Astrocyte (in vitro differentiated cells and primary cell): ENCODE measurements at places on chromosomes 7 and 10.

DNA sequence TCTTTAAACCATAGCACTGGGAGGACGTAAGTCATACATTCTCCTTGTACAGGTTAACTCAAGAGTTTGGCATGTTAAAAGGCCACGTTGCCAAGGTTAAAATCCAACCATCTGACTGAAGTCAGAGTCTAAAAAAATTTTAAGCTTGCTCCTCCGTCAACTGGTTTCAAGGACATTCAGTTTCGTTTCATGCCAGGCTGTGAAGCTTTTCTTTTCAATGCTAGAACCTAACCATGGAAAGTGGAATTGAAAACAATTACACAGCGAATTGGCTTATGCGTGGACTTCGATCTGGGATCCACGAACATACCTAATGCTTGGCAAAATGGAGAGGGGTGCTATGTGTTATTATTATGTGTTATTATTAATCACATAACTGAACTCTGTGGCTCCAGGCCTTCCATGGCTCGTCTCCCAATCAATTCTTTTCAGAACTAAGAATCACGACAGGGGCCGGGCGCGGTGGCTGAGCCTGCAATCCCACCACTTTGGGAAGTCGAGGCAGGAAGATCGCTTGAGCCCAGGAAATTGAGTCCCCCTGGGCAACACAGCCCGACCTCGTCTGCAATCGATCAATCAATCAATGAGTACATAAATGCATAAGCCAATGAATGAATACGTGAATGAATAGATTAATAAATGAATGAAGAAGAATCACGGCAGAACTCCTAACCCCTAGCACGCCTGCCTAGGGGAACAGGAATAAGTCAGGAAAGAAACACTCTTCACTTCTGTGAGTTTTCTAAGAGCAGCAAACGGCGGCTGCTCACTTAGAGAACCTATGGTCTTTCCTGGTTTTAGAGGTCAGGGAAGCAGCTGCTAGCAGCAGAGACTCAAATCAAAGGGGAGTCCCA lies 733 bp upstream of the ARL5B start:
- DNase-seq, result peak; percentile 71

GRCh38 chr10:132098539-132099388 lies 33.0 kb downstream of the JAKMIP3 start:
- no peak for DNase-seq

DNA sequence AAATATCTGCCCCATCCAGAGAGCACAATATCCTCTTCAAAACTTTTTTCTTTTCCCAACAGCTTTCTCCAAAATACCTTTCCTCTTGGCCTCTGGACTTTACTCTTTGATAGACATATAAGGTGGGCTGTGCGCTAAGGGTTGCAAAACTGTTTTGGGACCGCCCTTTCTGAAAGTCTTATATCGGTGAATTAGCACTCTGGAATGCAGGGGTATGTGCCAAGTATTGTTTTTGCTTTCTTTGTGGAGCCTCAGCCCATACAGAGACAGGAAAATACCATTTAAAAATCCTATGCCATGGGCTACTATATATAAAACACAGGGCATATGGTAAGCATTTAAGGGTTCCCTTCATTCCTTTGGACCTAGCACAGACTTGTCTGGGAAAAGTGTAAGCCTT lies 37.7 kb downstream of the PPP1R17 start:
- peak; percentile 19 for DNase-seq

DNA sequence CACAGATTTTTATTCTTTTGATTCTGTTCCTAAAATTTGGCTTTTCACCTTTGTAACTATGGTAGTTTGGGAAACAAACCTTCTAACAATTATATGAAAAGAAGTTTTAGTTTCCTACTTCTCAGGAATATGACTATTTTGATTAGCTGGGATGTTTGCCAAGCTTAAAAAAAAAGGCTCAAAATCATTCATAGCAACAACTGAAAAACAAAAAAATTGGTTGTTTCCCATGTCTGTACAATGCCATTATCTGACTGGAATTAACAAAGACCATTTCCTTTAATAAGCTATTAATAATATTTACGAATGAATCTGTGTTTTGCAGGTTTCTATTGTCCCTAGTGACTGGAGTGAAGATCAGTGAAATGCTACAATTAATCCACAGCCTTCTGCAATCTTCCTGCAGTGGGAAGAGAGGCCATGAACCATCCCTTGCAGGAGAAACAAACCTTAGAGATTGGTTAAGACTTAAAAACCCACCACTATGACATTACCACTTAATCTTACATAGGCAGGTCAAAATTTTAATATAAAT lies 4.2 kb downstream of the PURB start:
- no peak for DNase-seq

GRCh38 chr7:57423768-57424167 lies 26.2 kb upstream of the ZNF716 start:
- no peak for DNase-seq

DNA sequence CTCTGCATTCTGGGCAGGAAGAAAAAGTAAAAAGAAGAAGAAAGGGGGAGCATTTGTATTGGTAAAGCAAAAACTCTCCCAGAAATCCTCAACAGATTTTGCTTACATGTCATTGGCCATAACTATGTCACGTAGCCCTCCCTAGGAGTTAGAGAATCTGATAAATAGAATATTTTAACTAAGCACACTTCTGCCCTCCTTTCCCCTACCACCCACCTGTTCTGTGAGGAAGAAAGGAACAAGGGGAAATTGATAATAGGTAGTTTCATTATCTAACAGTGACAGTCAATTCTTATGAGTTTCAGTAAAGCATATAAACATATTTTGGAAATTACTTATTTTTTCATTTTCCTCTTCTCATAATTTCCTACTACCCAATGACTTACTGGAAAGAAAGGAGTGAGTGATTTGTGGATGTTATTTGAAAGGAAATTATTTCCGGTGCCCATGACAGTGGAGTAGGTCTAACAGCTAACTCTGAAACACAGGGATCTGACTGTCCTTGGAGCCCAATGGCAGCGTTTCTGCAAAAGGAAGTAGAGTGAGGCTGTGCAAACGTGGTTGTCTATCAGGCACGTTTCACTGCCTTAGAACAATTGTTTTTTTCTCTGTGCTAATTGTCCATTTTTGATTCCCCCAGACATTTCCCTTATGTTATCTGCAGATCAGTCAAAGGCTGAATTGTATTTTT lies 128.6 kb upstream of the MDFIC start:
- no peak for DNase-seq

DNA sequence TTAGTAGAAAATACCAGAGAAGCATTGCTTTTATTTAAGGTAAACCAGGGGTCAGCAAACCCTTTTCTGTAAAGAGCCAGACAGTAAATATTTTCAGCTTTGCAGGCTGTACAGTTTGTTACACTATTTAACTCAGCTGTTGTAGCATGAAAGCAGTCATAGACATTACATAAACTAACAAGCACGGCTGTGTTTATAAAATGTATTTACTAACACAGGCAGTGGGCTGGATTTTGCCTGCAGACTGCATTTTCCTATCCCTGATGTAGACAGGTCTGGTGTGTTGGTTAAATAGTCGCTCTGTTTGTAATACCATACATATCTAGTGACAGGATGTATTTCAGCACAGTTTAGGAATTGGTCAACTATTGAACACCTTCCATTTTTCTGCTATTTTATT lies 129.3 kb downstream of the ST7 start:
- no peak for DNase-seq
